ENCODE measurements at places on chromosomes 2 and 18.

DNA sequence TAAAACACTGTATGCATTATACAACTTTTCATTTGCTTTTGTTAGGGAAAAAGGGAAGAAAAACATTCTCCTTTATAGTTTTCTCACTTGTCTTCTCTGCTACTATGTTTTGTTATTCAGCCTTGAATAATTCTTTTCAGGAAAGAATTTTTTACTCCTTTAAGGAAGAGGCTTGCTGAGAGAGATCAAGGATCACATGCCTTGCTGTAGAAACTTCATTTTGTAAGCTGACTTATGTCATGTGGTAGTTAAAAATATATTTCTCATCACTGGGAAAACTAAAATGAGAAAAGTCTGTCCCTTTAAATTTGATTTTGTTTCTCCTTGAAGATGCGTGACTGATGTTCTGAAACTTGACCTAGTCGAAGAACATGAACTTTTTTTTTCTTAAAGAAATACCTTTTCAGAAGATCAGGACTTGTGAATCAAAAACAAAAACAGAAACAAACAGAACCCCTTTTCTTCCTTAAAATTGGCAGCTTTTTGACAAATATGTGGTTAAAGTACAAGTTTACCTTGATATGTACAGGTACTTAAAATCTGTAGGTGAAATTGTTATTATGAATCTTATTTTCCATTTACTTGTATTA, 145.1 kb downstream of the COMMD1 start:
- no peak for DNase-seq

DNA sequence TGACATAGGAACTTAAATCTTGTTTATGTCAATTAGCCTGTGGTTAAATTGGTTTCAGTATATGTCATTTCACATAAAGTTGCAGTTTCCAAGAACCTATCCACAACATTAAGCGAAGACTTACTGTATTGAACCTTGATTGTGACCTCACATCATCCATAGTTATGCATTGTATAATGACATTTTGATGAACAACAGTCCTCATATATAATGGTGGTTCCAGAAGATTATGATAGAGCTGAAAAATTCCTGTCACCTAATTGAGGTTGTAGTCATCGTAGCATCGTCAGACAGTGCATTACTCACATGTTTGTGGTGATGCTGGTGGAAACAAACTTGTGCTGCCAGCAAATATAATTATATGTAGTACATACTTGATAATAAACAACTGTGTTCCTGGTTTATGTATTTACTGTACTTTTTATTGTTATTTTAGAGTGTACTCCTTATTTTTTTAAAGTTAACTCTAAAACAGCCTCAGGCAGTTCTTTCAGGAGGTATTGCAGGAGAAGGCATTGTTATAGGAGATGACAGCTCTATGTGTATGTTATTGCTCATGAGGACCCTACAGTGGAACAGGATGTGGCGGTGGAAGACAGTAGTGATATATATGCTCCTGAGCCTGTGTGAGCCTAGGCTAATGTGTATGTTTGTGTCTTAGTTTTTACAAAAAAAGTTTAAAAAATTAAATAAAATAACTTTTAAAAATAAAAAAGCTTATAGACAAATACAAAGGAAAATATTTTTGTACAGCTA, 56.6 kb downstream of the UBE2E3 start:
- no peak for DNase-seq

- no peak for DNase-seq
These were observed 215.3 kb downstream of the SEPTIN10 start for GRCh38 chr2:109398366-109399015.

DNA sequence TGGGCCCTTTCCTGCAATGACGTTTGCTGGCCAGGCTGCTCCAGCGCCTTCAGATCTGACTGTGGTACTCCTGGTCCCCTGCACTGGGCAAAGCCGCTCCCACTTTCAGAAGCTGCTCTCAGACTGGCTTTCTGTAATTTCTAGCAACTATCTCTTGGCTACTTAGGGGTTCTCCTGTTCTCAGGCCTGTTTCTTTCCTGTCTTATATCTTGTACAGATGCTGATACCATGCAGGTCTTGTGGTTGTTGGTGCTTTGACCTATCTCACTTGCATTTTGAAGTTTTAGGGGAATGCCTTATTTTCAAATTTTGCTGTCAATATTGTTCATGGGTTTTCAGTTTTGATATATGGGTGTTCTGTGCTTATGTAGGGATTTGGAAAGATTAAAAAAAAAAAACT, 145.8 kb downstream of the CLIP4 start:
- DNase-seq: no peak

- no peak for DNase-seq
These were observed 124.8 kb downstream of the PXDN start for GRCh38 chr2:1619556-1619955.

GRCh38 chr2:111663471-111664274, 220.3 kb downstream of the ANAPC1 start:
- DNase-seq: no peak

GRCh38 chr2:195543902-195544894, 112.8 kb upstream of the SLC39A10 start:
- DNase-seq: no peak

- no peak for DNase-seq
These were observed 96.1 kb downstream of the TGIF1 start for GRCh38 chr18:3546106-3546505.

GRCh38 chr2:75621228-75621627, 25.4 kb upstream of the MRPL19 start:
- DNase-seq: no peak

DNA sequence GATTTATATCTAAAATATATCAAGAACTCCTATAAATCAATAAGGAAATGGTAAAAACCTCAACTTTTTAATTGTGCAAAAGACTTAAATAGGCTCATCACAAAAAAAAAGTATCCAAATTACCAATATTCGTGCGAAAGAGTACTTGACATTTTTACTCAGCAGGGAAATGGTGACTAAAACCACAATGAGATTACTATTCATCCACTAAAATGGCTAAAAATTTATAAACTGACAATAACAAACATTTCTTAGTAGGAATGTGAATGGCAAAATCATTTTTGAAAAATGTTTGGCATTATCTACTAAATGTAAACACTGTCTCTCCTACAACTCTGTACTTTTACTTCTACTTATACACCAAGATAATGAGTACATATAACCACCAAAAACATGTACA, 184.8 kb upstream of the RND3 start:
- DNase-seq: no peak

DNA sequence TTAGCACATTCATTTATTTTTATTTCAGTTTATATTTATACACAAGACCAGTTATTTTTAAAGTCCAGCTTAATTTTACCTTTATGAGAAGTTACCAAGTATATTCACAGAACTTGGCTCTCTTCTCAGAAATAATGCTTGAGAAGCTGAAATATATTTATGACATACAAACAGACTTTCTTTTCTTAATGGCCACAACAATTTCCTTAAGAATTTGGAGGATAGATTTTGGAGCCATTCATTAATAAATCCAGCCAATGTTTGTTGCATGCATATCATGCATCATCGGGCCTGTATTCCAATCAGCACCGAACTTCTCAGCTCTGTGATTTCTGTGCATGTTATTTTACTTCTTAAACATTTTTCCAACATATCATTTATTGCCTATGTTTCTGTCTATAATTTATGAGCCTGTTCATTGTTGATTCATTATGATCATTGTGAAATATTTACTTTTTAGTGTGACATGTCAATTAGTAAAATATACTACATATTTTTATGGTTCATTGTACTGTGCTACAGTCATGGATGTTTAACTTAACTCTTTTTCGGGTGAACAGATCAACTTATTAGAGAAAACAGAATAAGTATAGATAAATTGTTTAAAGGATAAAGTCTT, 3.5 kb downstream of the GULP1 start:
- DNase-seq: no peak

DNA sequence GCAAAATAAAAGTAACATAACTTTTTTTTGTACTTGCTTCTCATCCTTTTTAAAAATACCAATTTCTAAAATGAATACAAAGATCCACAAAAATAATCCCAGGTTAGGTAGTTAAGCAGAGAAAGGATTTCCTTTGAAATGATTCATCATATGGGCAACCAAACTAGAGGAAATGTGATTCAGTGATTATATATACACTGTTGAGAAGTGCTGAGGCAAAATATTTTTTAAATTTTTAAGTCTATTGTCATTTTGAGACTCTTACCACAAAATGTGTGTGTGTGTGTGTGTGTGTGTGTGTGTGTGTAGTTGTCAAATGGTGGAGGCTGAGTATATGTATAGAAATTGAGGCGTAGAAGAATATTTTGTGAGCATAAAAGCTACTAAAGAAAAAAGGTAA, 1075.3 kb downstream of the LRP1B start:
- DNase-seq: no peak

DNA sequence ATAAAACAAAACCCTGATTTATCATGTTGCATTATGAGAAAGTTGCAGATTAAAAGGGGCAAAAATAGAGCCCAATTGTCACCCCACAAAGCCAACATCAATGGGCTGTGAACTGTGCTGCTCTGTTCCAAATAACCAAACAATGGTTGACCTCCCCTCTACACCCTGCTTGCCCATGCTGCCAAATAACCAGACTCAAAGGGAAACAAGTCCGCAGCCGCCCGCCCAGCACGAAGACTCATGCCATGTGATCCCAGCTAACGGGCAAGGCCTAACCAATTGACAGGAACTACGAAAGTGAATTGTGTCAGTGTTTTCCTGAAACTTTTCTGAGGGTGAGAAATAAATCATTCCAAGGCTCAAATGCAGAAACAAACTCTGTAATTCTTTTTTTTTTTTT, 97.9 kb upstream of the RIOK3 start:
- DNase-seq: no peak

- DNase-seq: no peak
These were observed 2.5 kb downstream of the MERTK start for GRCh38 chr2:111900859-111901258.

DNA sequence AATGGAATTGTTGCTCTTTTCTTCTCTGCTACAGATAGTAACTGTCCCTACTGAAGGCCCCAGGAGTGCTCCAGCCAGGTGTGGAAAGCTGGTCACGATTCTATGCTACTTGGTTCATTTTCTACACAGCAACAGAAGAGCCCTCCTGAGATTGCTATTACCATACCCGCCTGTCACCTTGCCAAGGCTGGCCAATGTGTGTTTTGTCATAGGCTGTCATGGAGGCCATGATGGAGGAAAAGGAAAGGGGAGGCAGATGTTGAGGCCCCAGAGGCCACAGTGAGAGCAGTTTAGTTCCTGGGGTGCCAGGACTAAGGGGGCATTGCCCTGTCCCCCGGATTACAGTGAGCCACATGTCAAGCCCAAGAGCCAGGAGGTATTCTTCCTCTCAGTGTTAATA, 952 bp downstream of the ELMOD3 start:
- no peak for DNase-seq

DNA sequence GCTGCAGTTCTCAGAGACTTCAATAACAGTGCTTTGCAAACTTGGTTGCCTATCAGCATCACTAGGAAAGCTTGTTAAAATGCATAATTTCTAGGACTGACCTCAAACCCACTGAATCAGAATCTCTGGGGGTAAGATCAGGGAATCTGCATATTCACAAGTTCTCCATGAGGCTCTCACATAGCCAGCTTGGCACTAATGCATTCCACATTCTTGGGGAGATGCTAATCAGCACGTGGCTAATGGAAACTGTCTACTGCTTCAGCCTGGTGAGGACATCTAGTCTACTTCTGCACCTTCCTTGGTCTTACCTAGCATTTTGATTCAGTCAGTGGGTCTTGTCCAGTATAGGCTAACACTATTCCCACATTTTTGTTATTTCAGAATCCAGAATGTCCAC, 56.3 kb downstream of the RBKS start:
- DNase-seq: no peak

DNA sequence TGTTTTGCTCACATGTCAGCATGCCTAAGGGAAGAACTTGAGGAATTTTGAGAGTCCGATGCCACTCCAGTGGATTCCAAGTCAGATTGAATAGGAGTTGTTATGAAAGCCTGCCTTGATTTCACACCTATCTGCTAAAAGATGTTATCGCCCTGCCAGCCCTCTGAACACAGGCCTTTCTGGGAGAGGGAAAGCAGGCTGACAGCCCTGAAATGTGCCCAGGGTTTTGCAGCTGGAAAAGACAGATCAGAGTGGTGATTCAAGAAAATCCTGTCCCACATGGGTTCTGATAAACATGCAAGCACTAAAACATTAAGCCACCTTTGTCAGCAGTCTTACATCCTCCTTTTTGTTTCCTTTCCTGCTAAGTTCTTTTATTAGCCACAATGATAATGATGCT, 1752.9 kb upstream of the CELF4 start:
- no peak for DNase-seq

DNA sequence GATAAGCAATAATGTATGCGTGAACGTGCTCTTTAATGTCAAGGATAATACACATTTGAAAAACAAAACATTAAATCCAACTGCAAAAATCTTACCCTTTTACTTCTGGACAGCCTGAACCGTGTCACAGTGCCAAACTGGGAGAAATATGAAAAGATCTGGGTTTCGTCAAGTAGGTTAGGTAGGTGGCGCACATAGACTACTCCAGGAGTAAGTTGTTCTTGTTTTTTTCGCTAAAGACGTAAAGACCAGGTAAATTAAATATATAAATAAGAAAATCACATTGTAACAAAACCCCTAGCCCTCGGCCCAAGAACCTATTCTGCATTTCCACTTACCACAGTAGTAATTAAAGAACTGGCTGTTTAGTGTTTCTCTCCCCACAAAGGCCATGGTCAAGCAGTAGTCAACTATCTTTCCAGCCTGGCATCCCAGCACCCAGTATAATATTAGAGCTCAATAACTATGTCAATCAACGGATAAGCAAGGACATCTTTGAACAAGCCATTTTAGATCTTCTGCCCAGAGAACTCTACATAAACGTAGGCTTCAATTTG, 1.1 kb downstream of the NIFK start:
- no peak for DNase-seq

- no peak for DNase-seq
These were observed 16.0 kb downstream of the BCL2 start for GRCh38 chr18:63303547-63303946.

- DNase-seq: no peak
These were observed 855.8 kb upstream of the FANCL start for GRCh38 chr2:59096973-59097372.

DNA sequence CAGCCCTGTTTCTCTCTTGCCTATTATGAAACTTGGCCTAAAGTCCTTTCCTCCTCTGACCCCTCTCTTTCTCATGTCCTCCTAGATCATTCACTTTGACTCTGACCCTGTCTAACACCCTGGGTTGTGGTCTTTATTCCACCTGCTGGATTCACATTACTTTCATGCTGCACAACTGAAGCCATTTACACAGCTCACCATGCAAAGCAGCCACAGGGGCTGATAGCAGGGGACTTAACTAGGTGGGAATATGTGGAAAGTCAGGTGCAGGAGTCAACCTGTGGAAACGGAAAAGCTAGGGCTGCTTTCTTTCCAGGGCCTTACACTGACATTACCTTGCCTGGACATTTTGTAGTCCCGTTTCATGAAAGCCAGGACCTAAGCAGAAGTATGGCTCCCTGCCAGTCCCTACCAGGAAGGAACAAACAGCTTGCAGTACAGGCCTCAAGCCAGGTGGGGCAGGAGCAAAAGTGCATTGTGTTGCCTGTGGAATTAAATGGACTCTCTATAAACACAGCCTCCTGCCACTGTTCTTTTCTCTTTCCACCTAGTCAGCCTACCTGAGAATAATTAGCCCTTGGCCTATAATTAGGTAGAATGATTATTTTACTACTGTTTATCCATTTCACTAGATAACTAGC, 11.8 kb downstream of the MAPRE3 start:
- no peak for DNase-seq

- DNase-seq: no peak
These were observed 818 bp upstream of the CCDC141 start for GRCh38 chr2:179050755-179051154.

GRCh38 chr2:855177-855576, 95.5 kb upstream of the SNTG2 start:
- DNase-seq: no peak

GRCh38 chr2:229524799-229525198, 189.6 kb downstream of the DNER start:
- no peak for DNase-seq
